ENCODE measurements at places on chromosomes 7 and 10.

- no peak for DNase-seq
Measured at GRCh38 chr7:55065511-55066229, 46.9 kb downstream of the EGFR start.

GRCh38 chr7:91556956-91557650, 292.9 kb downstream of the FZD1 start:
- no peak for DNase-seq

GRCh38 chr10:10625491-10625890, 392.2 kb upstream of the CELF2 start:
- DNase-seq, result no peak

- no peak for DNase-seq
Measured at GRCh38 chr10:101478956-101479355, 109.1 kb downstream of the POLL start.

DNA sequence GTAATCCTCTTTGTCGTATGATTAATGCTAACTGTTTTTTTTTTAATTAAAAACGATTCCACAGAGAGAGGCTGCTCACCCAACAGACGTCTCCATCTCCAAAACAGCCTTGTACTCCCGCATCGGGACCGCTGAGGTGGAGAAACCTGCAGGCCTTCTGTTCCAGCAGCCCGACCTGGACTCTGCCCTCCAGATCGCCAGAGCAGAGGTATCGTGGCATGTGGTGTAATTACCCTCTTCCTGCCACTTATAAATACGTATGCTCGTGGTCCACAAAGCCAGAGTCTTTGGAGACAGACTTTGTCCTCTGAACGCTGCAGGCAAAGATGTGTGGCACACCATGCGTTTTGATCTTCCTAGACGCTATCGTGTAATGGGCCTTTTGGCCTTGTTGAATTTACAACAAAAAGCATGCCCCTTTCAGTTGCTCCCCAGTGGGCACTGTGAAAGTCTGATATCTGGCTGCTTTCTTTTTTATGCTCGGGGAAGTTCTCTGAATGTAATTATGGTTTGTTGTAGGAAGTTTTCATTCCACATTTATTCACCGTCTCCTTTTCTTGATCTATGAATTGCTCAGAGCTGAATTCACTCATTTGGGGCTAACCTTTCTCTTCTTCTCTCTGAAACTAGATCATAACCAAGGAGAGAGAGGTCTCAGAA, 33.6 kb upstream of the BTBD16 start:
- no peak for DNase-seq

DNA sequence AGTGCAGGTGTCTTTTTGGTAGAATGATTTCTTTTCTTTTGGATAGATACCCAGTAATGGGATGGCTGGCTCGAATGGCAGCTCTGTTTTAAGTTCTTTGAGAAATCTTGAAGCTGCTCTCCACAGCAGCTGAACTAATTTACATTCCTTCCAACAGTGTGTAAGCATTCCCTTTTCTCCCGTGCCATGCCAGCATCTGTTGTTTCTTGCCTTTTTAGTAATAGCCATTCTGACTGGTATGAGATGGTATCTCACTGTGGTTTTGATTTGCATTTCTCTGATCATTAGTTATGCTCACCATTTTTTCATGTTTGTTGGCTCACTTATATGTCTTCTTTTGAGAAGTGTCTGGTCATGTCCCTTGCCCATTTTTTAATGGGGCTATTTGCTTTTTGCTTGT, 486.3 kb downstream of the GALNT17 start:
- DNase-seq, result no peak

GRCh38 chr10:31594347-31594873, 275.4 kb downstream of the ZEB1 start:
- no peak for DNase-seq

GRCh38 chr7:130091999-130092398, 21.7 kb downstream of the KLHDC10 start:
- no peak for DNase-seq

DNA sequence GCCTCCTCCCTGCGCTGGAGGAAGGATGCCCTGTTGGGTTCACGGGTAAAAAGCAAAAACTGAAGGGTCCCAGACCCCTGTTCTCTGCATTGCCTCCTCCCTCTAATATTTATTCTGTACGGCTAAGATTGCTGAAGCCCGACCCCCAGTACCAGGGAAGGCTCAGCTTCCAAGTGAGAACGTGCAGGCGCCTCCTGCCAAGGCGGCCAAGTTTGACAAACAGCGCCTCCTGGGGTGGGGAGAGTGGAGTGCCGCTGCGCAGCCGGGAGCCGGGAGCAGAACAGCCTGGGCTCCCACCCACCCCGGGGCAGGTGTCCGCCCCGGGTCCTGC, 4.7 kb upstream of the EBF3 start:
- DNase-seq, result no peak
